ENCODE measurements at places on chromosomes 5 and 9.

DNA sequence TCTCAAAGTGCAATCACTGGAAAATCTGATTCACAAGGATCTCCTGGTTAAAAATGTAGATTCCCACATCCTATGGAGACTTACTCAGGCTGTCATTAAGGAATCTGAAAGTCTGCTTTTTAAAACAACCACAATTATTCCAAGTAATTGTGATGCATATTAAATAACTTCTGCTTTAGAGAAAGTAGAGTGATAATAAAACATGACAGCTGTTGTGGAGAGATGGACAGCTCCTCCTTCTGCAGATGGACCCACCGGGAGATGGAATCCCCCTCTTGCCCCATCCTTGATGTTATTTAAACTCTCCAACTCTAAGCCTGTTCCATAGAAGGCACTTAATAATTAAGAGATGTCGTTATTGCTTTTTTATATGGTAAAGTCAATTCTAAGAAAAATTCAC, 802.2 kb downstream of the CDH12 start:
- DNase-seq: no peak

DNA sequence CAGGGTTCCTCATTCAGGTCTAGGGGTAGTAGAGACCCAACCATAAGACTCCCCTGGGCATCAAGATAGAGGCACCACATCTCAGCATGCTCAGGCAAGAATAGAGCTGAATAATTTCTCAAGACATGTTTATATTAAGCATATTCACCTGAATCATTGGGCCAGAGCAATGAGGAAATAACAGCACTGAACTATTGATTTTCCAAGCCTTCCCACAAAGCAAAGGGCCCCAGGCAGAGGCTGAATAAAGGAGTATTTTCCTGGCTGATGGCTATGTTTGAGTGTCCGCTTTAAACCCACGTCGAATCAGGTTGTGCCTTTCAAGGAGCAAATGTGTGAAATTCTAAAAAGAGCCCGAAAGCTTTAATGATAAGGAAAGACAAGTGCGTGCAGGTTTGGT, 129.2 kb downstream of the HSD17B3 start:
- DNase-seq: no peak

DNA sequence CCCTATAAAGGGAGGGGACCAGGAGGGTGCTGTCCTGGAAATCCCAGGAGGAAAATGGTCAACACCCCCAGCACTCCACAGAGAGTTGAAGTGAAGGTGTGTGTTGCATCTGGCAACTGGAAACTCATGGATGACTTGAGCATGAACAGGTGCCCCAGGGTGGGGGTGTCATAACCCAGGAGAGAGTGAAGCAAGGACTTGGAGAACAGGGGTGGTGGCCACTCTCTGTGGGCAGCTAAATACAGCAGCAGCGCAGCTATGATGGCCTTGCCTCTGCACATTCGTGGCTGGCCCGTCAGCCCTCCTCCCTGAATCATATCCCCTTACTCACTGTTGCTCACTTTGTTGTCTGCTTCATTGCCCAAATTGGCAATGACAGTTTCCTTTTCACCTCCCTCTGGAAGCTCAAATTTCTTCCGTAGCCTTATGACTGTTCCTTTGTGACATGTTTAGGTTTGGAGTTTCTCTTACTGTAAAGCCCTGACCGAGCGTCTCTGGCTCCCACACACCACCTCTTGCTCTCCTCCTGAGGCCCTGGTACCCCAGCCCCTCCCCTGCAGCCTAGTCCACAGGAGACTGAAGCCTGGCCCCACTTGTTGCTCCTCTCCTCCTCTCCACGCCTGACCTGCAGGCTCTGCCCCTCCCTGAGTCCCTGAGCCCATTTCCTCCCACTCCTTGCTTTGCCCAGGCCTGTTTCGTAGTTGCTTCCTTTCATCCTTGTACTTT, 185.8 kb downstream of the CD180 start:
- peak; percentile 75 for DNase-seq

GRCh38 chr9:87795178-87795577, 69.3 kb downstream of the CTSL start:
- DNase-seq: no peak

DNA sequence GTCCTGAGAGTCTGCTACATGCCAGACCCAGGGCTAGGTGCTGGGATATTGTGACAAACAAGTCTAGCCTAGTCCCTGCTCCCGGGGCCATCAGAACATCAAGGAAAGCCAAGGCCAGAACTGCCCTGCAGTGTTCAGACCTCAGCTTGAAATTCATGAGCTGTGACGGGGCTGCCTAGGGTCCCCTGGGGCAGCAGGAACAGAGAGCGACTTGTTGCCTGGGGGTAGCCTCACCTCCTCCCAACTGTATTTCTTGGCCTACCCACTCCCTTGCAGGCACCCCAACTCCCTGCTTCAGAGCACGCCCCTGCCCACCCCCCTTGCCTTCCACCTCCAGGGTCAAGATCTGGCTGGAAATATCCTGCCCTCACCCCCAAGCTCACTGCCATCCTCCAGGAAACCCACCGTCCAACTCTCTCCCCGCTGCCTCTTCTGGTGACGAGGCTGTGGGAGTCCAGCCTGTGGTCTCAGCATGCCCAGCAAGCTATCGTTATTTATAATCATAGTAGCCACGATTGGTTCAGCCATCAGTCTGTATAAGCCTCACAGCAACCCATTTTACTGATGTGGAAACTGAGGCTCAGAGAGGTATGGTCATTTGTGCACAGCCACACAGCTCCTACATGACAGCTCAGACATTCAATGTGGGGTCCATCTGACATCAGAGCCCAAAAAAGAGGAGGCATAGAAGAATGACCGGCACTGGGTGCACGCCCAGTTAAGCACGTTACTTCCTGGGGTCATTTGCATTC, 10.7 kb downstream of the DNM1 start:
- peak; percentile 45 for DNase-seq

DNA sequence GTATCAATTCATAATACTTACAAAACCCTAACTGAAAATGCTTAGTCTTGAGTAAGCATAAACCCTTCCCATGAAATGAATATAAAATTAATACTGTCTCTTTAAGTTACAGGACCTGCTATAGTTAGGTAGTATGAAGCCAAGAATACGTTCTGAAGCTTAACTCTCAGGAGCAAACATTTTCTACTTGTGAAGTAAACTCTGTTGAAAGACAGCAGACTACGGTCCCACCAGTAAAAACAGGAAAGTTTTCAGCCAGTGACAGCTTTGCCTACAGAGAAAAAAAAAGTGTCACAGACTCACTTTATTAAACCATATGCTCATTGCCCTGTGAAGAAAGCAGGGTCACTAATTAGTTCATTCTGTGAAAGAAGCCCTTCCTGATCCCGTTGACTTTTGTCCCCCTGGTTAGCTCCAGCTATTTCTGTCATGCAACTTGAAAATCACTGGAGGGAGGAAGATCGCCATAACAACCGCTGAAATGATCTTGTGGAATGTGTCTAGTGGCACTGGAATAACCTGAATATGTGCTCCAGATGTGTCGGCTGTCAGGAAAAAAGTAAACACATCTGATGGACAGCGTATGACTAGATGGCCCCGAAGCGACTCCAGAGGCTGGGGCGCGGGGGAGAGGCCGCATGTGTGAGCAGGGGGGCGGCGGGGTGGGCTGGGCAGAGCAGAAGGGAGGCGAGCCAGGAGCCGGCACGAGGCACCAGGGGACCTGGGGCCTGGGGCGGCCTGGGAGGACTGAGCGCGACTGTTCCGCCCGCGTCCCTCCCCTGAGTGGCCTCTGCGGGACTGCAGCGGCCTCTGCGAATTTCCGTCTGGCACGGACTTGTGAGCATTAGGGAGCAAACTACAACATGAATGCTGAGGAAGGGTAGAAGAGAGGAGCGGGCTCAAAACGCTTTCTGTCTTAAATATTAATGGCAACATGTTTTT, 41.9 kb downstream of the BNC2 start:
- peak; percentile 88 for DNase-seq

- DNase-seq: no peak
Measured at GRCh38 chr5:125422342-125422741, 675.9 kb upstream of the ZNF608 start.

DNA sequence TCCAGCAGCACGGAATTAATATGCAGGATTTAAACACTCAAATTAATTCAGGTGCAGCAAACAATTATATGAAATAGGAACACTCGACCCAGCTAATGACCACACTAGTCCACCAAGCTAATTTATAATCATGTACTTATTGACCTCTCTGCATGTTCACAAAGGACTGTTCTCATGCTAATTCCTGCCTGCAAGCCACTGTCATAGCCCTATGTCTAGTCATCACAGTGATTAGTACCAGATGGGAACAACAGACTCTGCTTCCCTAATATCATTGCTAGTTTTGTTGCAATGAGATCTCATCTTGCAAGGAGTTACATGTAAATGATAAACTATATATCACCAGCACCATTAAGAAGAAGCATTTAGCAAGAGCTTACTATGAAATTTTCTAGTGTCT, 553.0 kb upstream of the GRAMD2B start:
- no peak for DNase-seq

DNA sequence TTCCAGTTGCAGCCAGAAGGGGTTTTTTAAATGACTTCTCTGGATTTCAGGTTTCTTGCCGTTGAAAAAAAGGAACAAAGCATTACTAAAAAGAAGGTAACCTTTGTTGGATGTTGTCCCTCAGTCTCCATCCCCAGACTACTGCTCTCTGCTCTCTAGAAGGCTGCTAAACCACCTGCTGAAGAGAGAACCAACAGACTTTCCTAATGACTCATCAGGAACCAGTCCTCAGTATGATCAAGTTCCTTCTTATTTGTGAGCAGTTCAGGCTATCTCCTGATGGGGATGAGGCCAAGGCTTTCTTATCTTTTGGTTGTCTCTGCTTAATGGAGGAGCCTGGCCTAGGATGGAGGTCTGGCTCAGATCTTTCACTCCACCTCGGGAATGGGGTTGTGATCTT, 4.1 kb downstream of the KIF4B start:
- DNase-seq: no peak

- no peak for DNase-seq
Measured at GRCh38 chr5:140488914-140489313, 58.5 kb upstream of the EIF4EBP3 start.

- DNase-seq: peak; percentile 76
Measured at GRCh38 chr5:159975462-159976019, 33.4 kb upstream of the TTC1 start.

DNA sequence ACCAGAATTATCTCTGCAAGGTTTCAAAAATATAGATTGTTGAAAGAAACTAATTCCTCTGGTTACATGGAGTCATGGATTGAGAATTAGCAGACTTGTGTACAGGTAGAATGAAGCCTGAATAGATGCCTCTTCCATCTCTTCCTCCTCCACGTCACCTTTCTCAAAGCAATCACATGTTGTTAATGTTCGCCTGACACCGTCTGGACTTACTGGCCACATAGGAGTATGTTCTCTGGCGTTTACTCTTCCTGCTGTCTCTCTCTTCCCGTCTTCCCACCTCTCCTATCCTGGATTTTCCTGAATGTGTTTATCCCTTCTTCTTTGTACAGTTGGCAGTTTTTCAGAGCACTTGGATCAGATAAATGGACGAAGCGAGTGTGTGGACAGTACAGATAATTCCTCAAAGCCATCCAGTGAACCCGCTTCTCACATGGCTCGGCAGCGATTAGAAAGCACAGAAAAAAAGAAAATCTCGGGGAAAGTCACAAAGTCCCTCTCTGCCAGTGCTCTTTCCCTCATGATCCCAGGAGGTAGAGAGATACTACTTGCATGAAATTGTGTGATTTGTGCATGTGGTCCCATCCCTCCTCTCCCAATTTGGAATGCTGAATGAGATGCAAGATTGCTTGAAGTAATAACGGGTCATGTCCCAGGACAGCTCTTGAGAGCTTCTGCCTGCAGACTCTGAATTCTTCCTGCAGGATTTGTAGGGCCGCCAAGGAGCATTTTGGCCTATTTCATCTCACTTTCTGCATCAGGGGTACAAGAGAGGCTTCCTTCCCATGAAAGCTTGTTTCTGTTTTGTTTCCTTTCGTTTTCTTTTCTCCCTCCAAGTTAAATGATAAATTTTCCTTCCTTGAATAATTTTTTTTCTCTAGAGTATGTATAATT, 47.3 kb downstream of the CD180 start:
- no peak for DNase-seq

DNA sequence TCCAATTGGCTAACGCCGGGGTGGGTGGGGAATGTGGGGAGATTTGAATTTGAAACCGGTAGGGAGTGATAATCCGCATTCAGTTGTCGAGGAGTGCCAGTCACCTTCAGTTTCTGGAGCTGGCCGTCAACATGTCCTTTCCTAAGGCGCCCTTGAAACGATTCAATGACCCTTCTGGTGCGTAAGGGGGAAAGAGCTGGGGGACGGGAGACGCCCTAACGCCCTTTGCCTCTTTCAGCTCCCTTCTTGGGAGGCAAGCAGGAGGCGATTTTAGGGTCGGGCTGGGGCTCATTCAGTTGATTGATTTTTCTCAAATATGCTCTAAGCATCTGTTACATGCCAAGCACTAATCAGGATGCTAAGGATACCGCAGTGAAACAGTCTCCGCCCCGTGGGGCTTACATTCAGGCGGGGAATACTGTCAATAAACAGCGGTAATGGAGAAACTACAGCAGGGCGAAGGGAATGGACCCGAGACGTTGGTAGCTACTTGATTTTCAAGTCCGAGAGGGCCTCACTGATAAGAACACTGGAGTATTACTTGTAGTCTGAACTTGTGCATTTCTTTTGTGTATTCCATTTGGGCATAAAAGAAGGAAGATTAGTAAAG, at the start of gene HMMR:
TSS of gene HMMR (plus strand) at position 71 of the 610 bp plus-strand sequence. CDS start at position 132, 61 bp downstream.
- DNase-seq: no peak

DNA sequence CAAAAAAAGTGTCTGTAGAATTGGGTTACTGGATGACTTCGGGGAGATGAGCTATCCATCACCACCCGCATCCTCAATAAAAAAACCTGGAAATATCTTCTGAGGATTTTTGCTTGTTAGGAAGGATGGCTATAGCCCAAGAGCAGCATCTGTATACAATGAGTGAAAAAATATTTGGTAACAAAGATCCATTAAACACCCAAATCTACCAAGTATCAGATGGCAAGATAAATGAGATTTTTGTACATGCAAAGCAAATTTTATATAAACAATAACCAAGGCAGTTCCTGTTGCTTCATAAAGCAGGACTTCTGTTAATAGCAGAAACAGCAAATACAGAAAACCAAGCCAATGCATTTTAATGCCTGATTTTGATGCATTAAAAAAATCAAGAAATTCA, 166.6 kb downstream of the SLC28A3 start:
- DNase-seq: no peak

DNA sequence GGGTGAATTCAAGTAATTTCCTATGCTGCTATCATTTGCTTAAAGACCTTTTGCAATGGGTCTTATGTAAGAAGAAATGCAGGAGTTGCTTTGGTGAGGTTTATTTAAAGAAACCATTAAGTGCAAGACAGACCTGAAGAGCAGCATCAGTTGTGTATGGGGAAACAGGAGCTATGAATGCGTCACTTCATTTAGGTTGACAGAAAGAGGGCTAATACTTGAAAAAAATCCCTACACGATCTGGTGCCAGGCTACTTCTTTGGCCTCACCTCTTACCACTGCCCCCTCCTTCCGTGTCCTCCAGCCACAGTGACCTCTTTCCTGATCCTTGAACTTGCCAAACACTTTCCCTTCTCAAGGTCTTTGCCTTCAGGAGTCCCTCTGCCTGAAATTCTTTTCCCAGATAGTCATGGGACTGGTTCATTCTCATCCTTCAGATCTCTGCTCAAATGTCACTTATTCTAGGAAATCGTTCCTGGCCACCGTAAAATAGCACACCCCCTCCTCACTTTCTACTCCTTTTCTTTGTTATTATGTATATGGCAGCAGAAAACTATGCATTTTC, 1.4 kb upstream of the JAK2 start:
- no peak for DNase-seq

Data from islet precursor cell (in vitro differentiated cells).